T-cell (primary cell): ENCODE measurements at places on chromosomes 2 and 18. TPM values are rescaled to one million over a fixed set of nuclear protein-coding genes. Genes with fewer than 3 reads are reported as not detected.

SLC14A1 gene
- total RNA-seq, result 1.8 TPM

TTC39C gene
- total RNA-seq, result 136 TPM

CDH20 gene
- total RNA-seq, result not detected

PARD6G gene
- not detected for total RNA-seq

ECEL1 gene
- 0.15 TPM for total RNA-seq

UGT1A4 gene
- total RNA-seq, result not detected

G6PC2 gene
- total RNA-seq, result not detected

ANKRD39 gene
- total RNA-seq, result 16.9 TPM

GRCh38 chr18:48877941-48878340 is 72.8 kb downstream of the SMAD7 start:
- no peak for DNase-seq

GRCh38 chr2:45782986-45783385 is 131.5 kb downstream of the PRKCE start:
- DNase-seq, result no peak

GRCh38 chr2:45433363-45433762 is 177.7 kb downstream of the SRBD1 start:
- DNase-seq, result no peak

- DNase-seq, result no peak
Observed at GRCh38 chr2:235740821-235741220, 247.0 kb downstream of the AGAP1 start.

GRCh38 chr18:7373441-7373840 is 142.6 kb downstream of the LRRC30 start:
- no peak for DNase-seq

DNA sequence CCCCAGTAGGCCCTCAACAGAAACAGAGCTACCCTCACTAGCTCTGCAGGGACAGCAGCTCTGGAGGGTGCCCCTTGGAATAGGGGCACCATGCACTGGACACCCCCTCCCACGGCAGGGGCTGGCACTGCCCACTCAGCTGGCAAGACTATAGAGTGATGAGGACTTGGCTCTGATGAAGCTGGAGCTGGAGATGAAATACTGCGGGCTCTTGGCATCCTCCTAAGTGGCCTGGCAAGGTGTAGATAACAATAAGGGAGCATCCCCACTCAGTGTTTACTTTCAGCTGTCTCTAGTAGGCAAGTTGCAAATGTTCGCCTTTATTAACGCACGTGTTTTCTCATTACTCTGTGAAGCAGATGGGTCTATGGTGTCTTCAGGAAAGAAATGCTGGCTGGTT is 92.7 kb downstream of the PDCL3 start:
- no peak for DNase-seq

GRCh38 chr2:152558158-152558984 is 158.9 kb downstream of the PRPF40A start:
- DNase-seq, result no peak

GRCh38 chr18:71027531-71027930 is 738.7 kb downstream of the SOCS6 start:
- no peak for DNase-seq

DNA sequence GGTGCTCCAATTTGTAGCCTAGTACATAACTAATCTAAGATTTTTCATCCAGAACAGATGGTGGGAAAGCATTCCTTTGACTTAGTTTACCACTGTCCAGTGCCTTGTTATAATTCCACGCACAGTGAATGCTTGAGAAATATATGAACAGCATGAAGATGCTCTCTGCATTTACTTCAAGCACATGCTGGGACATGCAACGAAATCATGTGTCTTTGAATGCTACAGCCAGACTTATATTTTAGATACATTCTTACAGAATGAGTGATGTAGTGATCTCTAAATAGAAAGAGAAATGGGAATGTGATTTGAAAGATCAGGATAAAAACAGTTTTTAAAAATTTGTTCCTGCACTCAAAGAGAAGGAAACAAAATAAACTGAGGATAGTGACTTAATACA is 398.3 kb downstream of the FBXO15 start:
- DNase-seq, result no peak

GRCh38 chr18:34818064-34818463 is 108.0 kb downstream of the DTNA start:
- DNase-seq, result no peak

GRCh38 chr2:46737577-46737976 is 178.0 kb downstream of the MCFD2 start:
- no peak for DNase-seq

DNA sequence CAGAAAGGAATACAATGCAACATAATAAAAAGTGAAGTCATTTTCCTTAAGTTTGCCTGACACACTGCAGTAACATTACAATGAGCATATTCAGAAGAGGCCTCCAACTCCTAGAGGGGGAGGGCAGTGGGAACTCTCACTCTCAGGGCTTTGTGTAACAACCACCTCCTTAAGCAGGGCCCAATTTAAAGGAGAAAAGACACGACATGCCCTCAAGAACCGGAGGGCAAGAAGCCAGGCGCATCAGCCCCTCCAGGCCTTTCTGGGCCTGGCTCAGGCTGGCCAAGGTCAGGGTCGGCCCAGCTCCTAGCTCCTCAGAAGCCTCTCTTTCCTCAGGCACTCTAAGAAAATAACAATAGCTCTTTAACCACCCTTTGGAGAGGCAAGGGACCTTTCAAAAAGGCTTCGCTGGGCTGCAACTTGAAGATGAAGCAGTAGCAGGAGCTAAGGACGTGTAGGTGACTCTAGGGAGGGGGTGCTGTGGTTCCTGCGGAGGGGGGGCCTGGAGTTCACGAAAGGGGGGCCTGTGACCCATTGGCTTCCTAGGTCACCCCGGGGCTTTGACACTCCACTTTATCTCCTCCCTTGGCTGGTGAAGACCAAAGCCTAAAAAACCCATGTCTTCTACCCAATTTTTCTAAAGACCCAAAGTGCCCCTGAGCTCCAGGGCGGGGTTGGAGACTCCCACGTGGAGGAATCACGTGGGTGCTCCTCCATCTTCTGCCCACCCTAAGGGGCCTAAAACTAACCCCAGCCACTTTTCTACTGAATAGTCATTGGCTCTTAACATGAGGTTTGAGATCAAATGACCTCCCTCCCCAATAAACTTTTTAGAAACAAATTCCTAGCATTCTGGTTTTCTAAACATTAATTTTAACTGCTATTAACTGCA is 13.3 kb downstream of the SERTAD2 start:
- no peak for DNase-seq

DNA sequence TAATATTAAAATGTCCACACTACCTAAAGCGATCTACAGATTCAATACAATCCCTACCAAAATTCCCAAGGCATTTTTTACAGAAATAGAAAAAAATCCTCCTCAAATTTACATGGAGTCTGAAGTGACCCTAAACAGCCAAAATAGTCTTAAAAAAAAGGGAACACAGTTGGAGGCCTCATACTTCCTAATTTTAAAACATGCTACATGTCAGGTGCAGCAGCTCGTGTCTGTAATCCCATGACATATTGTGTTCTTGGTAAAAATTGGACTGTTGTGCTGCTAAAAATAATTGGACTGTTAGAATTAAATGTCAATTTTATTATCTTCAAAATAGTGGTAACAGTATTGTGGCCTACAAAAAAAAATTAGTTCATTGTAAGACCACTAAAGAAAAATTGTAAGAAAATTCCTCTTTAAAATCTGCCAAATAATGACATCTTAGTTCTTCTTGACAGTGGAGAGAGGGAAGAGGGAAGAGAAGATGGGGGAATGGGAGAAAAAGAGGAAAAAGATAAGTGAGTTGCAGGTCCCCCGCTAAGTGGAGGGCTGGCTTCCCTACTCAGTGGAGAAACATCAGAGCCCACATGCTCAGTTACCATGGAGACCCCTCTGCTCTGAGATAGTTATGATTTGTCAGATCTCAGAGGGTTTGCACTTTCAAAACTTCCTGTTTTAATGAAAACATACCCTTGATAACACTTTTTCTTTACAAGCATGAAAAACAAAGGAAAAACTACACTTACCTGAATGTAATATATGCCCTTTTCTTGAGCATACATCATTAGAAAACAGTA is 46.5 kb downstream of the UNC50 start:
- peak; percentile 62 for DNase-seq

- DNase-seq, result no peak
Observed at GRCh38 chr2:70132244-70133126, 45.2 kb downstream of the PCBP1 start.

GRCh38 chr18:79898952-79899608 is 52.4 kb downstream of the SLC66A2 start:
- no peak for DNase-seq

- no peak for DNase-seq
Observed at GRCh38 chr2:100766256-100766655, 53.7 kb upstream of the NPAS2 start.
